ENCODE measurements at places on chromosomes 6 and 20.

DNA sequence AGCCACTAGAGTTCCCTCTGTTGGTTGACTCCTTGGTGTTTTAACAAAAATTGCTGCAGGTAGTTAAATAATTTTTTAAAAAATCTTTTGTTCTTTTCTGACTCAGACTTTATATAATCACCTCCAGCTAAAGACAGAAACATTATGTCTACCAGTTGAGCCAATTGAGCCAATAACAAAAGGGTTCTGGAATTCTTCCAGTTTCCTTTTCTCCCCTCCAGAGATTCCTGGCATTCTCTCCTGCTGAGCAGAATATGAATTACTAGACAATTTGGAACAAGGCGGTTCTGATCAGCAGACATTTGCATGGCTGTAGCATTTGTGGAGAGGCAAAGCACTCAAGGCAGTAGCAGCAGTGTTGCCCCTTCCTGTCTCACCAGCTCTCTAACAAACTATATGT lies 144.0 kb upstream of the SLC35B3 start:
- DNase-seq: no peak

DNA sequence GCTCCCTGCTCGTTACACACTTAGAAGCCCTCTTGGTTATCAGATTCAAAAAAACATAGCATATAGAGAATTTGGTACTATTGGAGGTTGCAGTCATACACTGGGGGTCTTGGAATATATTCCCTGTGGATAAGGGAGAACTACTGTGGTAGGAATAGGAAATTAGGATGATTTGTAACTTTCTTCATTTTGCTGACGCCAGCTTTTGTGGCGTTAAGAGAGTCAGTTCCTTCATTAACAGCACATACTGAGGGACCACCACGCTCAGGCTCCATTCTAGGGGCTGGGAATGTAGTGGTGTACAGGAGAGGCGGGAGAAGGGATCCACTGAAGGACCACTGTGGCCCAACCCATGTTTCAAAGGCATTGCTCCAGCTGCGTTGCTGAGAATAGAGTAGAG lies 140.3 kb downstream of the MBOAT1 start:
- DNase-seq: no peak

DNA sequence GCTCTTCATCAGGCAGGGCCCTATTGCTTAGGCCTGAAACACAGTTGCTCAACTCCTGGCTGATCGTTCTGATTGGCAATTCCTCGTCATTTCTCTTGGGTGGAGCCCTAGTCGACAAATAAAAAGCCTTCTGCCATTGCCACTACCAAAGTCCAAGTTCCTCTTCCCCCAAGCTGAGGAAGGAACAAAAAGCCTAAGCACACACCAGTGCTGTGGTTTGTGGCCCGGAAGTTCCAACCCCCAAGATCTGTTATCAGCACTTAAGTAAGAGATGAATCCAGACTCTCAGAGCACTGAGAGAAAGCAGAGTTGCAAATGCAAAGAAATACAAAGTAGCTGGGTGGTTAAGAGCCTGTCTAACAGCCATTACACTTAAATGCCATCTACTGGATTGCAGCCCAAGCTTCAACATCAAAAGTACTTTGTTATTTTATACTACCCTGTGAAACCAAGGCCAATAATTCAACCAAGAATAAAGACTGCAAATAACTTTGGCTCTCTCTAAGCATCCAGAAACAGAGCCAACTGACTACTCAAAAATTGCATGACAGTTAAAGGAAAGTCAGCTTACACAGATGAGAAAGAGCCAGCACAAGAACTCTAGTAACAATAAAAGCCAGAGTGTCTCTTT lies 1024.0 kb downstream of the GRIK2 start:
- peak; percentile 71 for DNase-seq

DNA sequence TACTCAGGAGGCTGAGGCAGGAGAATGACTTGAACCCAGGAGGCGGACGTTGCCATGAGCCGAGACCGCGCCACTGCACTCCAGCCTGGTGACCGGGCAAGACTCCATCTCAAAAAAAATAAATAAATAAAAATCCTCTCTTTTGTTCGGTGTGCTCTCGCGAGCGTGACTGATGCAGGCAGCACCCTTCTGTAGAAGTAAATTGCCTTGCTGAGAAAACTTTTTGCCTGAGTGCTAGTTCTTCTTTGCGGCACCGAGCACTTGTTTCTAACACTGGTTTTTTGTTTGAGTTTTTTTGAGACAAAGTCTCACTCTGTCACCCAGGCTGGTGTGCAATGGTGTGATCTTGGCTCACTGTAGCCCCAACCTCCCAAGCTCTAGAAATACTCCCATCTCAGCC lies 30.5 kb downstream of the PLN start:
- DNase-seq: no peak

DNA sequence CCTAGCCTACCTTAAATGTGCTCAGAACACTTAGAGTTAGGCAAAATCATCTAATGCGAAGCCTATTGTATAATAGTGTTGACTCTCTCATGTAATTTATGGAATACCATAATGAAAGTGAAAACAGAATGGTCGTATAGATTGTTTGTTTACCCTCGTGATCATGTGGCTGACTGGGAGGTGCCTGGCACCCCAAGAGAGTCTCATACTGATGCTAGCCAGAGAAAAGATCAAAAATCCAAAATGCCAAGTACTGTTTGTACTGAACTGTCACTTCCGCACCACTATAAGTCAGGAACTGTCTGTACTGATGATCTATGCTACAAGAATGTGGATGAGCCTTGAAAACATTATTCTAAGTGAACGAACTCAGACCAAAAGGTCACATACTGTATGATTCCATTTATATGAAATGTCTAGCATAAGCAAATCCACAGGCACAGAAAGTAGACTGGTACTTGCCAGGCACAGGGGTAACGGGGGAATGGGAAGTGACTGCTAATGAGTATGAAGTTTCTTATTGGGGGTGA lies 22.4 kb downstream of the ZMYND8 start:
- DNase-seq: no peak

DNA sequence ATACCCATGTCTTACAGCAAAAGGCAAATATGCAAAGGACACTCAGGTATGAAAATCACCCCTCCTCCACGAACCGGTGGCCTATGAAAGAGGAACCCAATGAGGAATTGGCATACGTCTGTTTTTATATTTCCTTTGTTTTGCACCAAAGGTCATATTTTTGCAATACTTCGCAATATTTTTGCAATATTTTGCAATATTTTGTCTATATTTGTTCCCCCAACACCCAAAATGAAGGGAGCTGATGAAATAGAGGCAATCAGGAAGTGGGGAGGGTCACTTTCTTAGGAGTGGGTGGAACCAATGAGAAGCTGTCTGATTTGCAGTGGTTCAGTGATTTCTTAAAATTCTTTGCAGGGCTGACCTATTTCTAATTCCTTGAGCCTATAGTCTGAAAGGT lies 296.8 kb upstream of the TSHZ2 start:
- DNase-seq: no peak

- DNase-seq: no peak
These were observed 116.0 kb downstream of the TBX18 start for GRCh38 chr6:84648444-84648843.

DNA sequence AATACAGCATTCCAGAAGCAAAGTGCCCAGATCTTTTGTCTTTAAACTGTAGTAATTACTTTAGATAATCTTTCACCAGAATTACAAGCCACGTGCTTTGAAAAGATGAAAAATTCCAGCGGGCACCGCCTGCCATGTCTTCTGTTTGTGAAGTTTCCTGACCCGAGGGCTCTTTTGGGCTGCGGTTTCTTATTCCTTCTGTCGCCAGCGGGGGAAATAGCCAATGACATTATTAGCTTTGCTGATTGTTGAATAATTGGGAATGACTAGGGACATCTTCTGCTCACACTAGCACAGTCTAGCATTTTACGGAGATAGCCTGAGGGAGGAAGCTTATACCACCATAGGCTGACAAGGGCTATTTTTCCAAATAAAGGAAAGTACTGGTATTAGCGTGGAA lies 124.7 kb downstream of the SAMD5 start:
- DNase-seq: no peak

- DNase-seq: peak; percentile 35
These were observed 21.0 kb downstream of the SRSF3 start for GRCh38 chr6:36615018-36615761.

DNA sequence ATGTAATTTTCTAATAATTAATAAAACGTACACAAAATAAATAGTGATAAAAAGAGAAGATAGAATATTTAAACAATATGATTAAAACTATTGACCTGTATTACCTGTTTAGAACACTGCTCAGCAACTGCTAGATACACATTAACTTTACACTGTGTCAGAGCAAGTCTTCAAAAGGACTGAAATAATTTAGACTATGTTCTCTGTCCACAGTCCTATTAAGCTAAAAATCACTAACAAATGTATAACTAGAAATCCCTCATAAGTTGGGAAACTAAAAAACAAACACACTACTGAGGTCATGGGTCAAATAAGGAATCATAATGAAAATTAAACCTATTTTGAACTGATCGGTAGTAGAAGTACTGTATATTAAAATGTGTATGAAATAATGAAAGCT lies 181.7 kb downstream of the QKI start:
- DNase-seq: no peak

DNA sequence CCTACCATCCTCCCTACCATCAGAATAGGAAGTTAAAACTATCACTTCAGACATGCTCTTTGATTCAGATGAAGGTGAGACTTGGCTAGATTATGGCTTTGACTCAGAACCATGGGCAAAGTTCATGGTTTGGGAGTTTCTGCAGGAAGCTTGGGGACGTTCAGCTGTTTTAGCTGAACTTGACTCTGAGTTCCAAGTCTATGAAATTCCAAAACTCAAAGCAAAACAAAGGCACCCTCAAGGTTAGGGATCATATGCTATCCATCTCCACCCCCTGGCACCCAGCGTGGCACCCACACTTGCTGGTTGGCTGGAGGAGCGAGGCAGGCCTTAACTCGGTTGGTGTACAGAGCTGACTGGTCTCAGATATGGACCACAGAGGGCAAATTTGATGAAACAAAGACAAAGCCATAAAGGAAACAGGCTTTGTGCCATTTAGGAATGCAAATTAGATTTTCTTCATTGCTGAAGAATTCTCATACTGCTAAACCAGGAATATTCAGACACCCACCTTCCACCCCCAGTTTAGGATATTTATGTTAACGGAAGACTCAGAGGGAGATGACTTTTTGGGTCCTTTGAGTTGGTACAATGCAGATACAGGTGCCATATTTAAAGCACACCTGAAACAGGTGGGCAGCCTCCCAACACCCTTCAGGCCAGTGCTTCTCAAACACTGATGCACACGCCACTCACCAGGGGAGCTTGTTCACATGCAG lies 88.4 kb upstream of the SLC22A16 start:
- DNase-seq: no peak

- no peak for DNase-seq
These were observed 11.6 kb downstream of the ADISSP start for GRCh38 chr20:3755814-3756480.

DNA sequence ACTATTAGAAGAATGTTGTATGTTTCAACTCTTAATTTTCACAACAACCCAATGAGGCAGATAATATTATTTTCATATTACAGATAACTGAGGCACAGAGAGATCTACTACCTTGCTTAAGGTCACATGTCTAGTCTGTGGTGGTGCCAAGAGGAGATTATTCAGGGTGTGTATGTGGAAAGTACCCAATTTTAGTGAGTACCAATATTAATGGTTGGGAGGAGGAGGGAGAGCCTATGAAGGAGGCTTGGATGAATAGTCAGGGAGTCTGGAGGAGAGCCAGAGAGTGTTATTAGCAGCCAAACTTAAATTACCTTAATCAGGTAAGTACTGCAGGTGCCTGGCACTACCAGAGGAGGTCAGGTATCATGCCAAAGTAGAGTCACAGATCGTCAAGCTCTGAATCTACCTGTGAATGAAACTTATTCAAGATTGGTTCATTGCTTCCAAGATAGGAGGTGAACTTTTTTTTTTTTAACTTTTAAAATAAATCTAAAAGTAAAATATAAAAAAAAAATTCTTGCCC lies 10.9 kb upstream of the CALHM6 start:
- no peak for DNase-seq

GRCh38 chr6:18206591-18206990 lies 51.4 kb downstream of the KDM1B start:
- no peak for DNase-seq

DNA sequence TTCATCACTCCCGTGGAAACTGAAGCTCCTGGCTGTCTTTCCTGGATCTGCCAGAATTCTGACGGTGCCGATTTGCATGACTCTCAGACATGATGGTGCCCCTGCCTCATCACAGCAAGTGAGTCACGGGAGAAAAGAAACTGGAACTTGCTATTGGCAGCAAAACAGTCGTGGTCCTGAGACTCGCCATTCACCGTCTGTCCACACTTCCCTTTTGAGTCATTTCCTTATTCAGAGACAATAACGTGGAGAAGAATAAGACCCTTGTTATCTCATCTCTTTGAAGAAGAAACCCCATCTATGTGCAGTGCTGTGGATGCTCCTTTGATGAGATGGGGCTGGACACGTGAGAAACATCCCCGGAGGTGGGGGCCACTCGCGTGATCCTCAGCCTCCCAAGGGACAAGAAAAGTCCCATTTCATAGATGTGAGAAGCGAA lies 4.2 kb downstream of the GPR31 start:
- no peak for DNase-seq

DNA sequence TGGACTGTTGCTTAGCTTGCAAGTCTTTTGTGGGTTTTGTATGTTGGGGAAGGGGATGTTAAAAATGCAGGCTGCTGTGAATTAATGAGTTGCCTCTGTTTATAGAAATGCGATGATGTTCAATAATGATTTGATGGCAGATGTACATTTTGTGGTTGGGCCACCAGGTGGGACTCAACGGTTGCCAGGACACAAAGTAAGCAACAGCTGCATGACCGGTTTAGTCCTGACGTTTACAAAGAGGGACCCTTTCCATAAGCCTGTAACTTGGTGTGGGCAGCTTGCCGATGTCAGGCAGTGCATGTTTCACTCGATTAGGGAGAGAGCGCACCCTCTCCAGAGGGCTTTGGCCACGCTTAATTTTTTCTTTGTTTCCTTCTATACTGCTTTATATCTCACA lies 1.3 kb downstream of the BTBD3 start:
- no peak for DNase-seq

- no peak for DNase-seq
These were observed 108.9 kb downstream of the MANEA start for GRCh38 chr6:95686272-95686671.

GRCh38 chr6:128474481-128474880 lies 45.9 kb downstream of the PTPRK start:
- no peak for DNase-seq

DNA sequence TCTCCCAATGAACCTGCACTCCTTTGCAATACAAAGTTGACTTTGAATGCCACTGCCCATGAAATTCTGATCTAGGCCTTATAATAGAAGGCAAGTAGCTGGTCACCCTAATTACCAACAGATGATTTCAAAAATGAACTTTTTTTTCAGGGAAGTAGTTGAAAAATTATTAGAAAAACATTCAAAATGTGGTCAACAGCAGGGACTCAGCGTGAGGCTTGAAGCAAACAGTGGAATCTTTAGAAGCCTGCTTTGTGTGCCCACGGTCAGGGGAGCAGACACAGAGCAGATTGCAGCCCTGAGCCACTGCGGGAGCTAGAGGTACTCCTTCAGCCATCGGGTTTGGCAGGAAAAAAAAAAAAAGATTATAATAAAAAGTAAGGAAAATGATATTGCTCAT lies 87.1 kb upstream of the HEY2 start:
- DNase-seq: no peak

GRCh38 chr6:132734694-132735236 lies 20.9 kb upstream of the VNN1 start:
- no peak for DNase-seq

GRCh38 chr6:96330884-96331283 lies 190.7 kb upstream of the UFL1 start:
- DNase-seq: no peak

All from KG1 (cell line).